ENCODE measurements at places on chromosomes 16 and 17.

DNA sequence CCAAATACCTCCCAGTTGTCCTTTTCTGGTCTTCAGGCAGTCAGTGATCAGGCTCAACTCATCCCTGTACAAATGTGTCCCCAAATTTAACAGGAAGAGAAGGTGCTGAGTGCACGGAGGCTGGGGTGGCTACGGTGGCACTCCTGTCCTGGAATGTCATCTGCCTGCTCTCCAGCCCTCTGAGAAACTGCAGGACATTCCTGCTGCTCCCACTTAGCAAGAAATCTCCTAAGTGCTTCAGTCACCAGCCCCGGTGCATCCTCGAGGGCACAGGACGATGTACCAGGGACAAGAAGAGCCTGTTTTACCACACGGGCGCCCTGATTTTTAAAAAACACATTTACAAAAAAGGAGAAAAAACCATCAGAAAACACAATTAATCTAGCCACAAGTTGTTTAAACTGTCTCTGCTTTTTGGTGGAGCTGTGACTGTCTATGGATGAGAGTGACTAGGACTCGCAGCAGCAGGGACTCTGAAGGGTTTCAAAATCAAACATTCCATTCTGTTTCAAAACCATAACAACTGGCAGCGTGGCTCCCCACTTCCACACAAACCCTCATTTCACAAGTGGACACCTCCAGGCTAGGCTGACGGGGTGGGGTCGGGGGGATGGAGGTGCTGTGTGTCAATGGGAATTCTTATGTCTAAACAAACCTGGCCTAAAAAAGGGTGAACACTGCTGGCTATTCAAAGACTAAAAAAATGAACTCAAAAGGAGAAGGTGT lies 65.3 kb upstream of the CNEP1R1 start:
- no peak for DNase-seq

GRCh38 chr16:87344165-87344930 lies 27.2 kb upstream of the C16orf95 start:
- DNase-seq, result no peak

GRCh38 chr17:47804461-47804860 lies 17.1 kb downstream of the OSBPL7 start:
- DNase-seq, result no peak

GRCh38 chr16:3674513-3675295 lies 20.2 kb downstream of the DNASE1 start:
- no peak for DNase-seq

DNA sequence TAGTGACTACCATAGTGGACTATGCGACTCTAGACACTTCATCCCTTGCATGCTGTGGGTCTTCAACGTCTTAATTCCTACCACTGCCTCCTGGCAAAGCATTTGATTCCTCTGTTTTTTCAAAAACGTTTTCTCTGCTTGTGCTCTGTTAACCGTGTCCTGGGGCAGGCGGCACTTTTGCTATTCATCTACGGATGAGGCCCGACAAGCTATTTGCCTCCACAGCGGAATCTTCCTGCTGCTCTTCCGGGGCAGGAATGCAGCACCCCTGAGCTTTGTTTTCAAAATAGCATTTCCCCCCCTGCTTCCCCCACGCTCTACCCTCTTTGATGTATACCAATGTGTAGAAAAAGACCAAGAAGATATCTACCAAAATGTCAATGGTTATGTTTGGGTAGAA lies 39.8 kb upstream of the METTL16 start:
- no peak for DNase-seq

DNA sequence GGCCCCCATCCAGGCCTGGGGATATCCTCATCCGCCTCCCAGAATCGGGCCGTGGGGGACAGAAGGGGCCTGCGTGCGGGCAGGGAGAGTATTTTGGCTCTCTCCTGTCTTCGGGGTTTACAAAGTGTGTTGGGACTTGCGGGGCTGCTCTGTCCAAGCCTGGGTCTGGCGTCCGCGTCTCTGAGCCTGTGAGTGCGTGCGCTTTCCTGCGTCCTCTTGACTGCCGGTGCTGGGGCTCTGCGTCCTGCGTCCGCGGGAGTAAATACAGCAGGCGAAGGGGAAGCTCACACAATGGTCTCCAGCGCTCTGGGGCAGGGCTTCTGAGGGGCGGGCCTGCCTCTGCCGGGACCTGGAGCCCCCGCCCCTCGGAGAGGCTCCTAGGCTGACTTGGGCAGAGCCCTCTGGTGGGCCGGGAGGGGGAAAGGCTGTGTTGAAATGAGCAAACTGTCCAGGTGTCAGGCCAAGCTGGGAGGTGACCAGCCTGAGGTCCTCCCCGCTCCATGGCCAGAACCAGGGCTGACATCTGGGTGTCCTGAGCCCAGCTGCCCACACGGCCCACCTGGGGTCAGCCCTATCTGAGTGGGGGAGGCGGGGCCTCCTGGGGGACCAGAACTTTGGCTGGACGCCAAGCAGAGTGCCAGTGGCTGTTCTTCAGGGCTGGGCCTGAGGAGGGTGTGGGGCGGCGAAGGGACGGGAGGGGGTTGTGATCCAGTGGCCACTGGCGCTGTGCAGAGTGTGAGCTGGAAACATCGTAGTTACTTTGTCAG lies 233.6 kb downstream of the SEC14L1 start:
- peak; percentile 95 for DNase-seq

- no peak for DNase-seq
Observed at GRCh38 chr16:56382901-56383355, 42.4 kb downstream of the AMFR start.

DNA sequence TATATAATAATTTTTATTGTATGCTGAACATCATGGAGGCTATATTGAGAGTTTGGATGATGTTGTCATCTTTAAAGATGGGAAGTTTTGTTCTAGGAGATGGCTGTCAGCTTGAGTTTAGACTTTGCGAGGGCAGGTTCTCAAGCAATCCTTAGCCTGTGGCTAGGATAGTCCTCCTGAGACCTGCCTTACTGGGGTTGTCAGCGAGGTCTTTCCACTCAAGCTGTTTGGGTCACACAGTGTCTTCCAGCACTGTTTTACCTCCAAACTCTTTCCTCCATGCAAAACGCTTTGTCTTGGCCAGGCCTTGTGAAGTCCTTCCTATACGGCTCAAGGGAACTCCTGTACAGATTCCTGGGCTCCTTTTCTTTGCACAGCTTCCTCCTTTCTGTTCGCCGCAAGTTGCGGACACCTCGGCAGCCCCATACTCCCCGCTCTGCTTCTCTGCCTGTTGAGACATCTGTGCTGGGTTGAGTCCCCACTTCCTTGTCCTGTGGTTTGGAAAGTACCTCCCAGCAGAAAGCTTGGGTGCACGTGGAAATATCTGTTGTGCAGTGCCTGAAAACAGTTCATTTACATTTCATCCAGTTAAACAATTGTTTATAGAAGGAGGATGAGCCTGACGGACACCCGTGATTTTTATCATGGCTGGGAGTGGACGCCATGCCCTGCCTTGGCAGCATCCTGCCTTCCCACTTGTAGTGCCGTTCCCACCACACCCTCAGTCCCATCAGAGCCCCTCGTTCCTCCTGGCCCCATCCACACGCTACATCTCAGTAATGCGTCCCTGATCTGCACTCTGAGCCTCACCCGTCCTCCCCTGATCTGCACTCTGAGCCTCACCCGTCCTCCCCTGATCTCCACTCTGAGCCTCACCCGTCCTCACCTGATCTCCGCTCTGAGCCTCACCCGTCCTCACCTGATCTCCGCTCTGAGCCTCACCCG lies 55.0 kb upstream of the CBFA2T3 start:
- DNase-seq, result no peak

GRCh38 chr16:58461640-58462039 lies 38.3 kb upstream of the NDRG4 start:
- no peak for DNase-seq

DNA sequence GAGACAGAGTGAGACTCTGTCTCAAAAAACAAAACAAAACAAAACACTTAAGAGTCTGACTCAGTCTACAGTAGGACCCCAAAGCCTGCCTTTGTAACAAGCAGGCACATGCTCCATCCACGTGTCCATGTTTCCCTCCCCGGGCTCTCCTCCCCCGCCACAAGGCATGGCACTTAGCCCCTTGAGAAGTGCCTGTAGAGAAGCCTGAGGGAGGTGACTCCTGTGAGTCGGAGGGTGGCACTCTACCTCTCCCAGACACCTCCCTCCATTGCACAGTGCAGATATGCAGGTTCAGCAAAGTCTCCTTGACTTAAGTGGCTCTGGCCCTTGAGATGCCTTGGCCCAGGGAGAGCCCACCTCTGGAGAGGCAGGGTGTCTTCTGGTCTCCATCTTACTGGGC lies 6.8 kb downstream of the FHOD1 start:
- no peak for DNase-seq

DNA sequence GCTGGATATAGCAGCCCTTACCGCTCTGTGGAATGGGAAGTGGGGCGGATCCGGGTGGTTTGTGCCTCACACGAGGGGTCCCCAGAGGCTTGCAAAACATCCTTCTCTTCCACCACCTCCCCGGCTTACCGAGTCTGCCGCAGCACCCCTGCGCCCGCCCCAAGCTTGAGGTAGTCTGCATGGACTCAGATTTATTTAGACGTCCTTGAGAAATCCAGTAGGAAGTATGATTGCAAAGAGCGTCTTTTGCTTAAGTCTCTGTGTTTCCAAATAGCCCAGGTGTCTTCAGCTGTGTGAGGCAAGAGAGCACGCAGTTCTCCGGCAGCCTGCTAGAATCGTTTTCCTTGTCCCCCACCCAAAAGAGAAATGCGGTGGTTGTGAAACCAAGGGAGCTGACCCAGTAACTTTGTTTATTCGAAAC lies 2.4 kb downstream of the KIAA0513 start:
- DNase-seq, result peak; percentile 53

DNA sequence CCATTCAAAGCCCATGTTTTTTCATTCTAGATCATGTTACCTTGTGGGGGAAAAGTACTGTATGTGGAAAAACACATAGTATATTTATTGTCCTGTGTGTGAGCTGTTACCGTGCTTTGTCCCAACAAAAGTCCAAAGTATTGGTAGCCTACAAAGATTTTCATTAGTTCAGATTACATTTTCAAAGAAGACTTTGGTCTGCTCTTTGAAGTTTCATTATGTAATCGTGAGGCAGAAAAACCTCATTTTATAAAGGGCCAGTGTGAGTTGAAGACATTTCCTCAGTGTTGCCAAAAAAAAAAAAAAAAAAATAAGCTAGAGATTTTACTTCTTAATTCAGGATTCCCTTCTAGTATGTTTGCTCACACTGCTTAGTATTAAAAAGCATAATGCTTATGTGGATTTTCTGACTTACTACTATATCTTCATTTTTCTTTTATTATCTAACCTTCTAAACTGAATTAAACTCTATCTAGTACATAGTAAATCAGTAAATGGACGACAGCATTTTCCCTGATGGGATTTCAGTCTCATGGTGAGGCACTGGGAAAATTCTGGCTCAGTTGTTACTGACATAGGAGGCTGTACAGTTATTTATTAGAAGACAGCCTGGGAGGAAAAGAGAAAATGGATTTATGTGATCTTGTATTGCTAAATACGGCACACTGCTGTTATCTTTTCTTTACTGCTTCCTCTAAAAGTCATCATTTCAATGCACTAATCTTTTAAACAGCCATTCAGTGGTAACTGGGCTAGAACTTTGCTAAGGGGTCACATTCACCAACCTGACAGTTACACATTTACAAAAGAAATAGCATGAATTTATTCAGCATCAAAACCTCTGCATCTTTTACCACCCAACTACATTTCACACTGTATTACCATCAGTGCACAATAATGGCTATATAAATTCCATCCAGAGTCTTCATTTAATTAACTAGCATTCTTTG lies 100.6 kb downstream of the STXBP4 start:
- no peak for DNase-seq

DNA sequence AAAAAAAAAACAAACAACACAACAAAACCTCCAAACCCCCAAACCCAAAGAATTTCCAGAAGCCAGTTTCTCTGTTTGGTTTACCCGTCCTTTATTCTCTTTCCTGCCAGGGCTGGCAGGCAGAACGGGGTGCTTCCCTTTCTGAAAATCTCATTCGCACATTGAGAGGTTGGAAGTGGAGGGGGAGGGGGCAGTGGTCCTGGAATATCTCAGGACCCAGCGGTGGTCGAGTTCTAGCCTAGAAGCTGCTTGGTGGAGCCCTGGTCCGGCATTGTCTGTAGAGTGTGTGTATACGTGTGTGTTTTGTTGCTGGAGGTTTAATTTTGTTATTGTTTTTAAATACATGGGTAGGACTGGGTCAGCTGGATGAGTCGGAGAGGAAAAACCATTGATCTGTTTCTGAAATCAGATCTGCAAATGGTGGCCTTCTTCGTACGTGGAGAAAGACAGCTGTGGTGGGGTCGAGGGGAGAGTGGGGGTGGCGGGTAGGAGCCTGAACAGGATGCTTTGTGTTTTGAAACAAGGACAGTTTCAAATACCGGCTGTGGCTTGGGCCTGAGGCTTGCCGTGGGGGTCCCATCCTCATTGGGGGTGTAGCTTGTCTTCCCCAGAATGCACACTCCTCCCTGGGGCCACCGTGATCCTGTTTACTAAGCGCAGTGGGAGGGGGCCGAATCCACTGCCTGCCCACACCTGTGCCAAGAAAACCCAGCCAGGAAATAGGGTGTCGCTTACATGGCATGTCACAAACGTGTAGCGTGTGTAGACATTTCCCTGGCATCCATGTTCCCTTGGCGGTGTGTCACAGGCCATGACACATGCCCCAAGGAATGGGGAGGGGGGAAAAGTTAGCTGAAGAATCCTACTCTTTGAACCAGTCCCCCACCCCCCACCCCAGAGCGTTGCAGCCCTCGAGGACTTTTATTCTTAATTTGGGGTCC lies 1.6 kb downstream of the CMIP start:
- peak; percentile 21 for DNase-seq

DNA sequence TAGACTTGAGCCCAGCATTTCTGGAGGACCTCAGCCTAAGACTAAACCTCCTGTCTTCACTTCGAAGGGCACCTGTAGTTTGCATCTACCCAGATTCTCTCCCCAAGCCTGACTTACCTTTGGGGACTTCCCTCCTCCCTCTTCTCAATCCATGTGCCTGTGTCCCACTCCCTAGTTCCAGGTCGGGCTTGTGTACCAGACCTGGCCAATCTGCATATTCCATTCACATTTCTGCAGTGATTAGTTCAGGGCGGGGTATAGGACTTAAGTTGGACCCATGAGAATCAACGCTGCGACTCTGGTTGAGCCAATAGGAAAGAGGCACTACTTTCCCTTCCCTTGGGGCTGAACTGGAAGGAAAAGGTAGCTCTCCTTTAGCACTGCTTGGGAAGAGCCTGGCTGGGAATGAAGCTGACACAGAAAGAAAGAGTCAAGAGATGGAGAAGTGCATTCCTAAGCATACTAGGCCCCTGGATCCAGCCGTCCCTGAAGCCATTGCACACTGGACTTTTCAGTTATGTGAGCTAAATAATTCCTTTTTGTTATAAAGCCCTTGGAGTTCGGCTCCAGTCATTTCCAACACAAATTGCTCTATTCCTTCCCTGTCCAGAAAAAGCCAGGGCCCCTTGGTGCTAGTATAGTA lies 2.5 kb downstream of the TRADD start:
- no peak for DNase-seq

All from cardiac fibroblast (primary cell).